ENCODE measurements at places on chromosomes 4 and X.

- DNase-seq = no peak
These were observed 465 bp downstream of the HAUS7 start for GRCh38 chrX:153469811-153470410.

DNA sequence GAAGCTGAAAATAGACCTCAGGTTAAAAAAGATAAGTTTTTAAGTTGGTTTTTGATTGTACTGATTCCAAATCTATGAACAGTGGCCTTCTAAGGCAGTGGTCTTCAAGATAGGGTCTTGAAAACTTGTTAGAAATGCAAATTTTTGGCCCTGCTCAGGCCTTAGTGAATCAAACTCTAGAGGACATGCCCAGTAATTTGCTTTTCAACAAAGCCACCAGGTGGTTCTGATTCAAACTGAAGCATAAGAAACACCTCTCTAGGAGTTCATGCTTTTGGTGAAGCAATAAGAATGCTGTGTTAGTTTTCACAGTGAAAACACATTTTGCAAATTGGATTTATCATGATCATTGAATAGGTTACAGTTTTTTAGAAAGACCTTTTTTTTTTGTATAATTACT, 1849.4 kb upstream of the AGA start:
- no peak for DNase-seq

GRCh38 chr4:13515268-13515667, 29.0 kb downstream of the NKX3-2 start:
- no peak for DNase-seq

DNA sequence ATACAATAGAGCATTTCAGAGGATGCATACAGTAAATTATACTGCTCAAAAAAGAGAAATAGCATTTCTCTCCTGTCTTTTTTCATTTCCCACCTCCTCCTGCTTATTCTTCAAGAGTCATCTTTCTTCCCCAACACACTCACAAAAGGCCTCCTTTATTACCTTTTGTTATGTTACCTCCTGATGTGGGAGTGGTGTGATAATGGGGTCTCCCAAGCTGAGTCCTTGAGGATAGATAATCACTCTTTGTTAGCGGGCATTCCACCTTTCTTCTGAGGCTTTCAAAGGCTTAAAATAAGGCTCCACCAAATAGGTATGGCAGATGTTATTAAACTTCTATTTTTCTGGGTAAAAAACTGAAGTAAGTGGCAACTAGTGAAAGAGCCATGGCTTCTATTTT, 159.8 kb downstream of the CPEB2 start:
- no peak for DNase-seq

DNA sequence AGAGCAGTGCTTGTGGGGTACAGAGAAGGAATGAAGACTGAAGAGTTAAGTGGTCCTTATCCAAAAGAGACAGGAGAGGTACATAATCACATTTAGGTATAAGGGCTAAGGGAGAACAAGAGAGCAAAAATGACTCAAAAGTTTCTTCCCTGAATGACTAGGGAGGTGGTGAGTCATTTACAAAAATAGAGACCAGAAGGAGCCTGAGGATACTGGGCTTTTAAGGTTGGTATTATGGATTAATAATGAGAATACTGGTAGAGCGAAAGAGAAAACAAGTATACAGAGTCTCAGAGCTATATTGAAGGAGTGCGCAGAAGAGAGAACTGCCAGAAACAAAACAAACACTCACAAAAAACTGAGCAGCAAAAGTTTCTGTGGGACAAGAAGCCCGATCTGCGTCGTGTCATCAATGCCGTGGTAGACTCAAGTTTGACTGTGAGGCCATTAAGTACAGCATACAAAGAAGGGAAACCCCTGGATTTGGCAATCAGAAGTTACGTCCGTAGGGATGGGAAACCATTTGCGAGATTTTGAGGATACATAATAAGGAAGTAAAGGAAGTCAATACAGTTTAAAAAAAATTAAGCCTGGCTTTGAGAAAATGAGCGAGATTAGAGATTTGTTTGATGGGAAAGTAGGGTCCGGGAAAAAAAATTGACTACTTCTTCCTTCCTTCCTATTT, 129.1 kb upstream of the STIM2 start:
- DNase-seq = no peak

DNA sequence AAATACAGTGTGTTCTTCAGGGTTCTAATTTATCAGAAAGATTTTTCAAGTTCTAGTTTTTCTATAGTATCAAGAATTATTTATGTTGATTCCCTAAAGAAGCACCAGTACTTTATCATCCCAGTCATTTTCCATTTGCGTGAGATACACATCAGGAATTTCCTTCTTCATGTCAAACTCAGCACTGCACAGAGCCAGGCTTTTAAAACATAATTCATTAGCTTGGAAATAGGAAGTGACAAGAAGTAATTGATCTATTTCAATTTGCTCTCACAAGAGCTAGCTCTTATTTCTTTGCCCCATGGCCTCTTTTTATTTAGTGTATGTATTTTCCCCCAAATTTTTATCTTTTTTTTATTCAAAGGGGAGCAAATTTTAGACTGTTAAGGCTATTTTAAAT, 13.0 kb upstream of the SLC10A4 start:
- DNase-seq = no peak

GRCh38 chrX:119648421-119648775, 42.2 kb upstream of the NKRF start:
- DNase-seq = no peak

GRCh38 chrX:114924856-114925255, 92.6 kb downstream of the IL13RA2 start:
- no peak for DNase-seq

DNA sequence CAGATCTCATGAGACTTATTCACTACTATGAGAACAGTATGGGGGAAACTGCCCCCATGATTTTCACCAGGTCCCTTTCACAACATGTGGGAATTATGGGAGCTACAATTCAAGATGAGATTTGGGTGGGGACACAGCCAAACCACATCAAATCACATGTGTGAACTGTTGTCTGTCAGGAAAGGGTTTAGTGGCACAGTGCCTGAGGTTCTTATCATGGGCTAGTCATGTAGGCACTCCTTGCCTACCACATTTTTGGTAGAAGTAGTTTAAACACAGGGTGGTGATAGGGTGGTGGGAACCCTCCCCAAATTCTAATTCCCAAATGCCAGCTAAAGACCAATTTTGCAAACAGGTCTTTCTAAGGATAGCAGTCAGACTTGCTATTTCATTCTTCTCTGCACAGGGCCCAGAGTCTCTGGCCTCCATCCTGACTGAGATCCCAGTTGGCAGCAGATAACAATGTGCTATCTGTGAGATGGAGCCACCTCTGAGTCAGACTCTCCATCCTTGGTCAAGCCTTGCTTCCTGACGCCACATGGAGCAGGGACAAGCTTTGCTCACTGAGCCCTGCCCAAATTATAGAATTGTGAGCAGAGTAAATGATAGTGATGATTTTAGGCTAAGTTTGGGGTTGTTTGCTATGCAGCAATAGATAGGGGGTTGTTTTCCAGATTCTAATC, 33.5 kb upstream of the SETD7 start:
- no peak for DNase-seq

- no peak for DNase-seq
These were observed 32.3 kb downstream of the CYBB start for GRCh38 chrX:37812110-37812509.

DNA sequence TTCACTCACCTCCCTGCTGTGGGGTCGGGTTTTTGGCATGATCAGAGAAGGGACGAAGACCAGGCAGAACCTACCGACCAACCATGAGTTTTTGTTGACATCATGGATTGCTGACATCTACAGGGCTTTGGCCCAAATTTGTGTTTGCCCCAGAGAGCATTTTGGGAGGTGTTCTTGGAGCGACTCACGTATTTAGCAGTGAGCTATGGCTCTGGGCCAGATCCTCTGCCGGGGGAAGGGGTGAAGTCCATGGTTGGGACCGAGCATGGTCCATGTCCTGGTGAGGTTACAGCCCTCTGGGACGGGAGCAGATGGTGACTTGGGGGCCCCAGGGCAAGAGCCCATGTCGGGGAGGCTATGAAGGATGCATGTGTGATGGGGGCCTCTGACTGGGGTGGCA, 17.4 kb downstream of the SORCS2 start:
- DNase-seq = no peak

GRCh38 chr4:72935462-72935861, 134.1 kb downstream of the COX18 start:
- DNase-seq = no peak

DNA sequence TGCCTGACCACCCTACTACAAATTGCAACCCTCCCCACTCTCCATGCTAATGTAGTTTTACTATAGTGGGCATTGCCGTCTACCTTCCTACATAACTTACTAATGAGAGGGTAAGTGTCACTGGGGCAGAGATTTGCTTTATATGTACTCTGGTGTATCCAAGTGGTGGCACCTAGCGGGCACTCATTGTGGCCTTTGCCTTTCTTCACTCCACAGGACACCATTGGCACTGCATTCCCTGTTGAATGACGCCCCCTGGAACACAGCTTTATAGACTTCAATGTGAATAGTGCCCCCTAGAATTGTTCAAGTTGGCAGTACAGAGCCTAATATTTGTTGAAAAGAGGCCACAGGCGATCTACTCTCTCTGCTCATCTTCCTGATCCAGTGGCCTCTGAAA, 215.8 kb downstream of the MID1IP1 start:
- DNase-seq = no peak

DNA sequence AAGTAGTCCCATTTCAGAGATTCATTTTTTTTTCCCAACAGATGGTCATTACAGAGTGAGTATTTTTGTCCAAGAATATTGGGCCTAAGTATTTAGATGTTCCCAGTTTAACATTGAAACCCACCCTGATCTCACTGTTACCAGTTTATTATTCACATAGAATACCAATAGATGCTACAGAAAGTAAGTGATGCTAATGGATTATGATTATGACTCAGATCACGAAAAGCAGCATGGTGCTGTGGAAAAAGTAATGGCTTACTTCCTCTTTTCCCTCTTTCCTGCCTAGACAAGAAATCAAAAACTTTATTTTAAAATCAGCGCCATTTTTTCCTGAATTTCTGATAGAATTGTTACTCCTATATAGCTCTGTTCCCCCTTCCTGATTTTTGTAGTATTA, 51.9 kb downstream of the GSPT2 start:
- DNase-seq = no peak

GRCh38 chrX:86714441-86714840, 566.2 kb downstream of the DACH2 start:
- no peak for DNase-seq

GRCh38 chr4:28179126-28179525, 1318.5 kb downstream of the STIM2 start:
- no peak for DNase-seq

DNA sequence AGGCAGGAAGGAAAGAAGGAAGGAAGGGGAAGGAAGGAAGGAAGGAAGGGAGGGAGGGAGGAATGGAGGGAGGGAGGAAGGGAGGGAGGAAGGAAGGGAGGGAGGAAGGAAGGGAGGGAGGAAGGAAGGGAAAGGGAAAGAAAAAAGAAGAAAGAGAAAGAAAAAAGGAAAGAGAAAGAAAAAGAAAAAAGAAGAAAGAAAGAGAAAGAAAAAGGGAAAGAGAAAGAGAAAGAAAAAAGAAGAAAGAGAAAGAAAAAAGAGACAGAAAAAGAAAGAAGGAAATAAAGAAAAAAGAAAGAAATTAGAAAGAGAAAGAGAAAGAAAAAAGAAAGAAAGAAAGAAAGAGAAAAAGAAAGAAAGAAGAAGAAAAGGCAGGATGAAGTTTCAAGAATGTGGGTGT, 15.0 kb upstream of the NHSL2 start:
- no peak for DNase-seq

DNA sequence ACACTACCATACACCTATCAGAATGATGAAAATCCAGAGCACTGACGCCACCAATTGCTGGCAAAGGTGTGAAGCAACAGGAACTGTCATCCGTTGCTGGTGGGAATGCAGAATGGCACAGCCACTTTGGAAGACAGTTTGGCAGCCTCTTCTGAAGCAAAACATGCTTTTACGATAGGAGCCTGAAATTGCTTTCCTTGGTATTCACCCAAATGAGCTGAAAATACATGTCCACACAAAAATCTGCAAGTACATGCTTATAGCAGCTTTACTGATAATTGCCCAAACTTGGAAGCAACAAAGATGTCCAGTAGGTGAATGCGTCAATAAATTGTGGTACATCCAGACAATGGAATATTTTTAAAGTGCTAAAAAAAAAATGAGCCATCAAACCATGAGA, 322.8 kb upstream of the FAT1 start:
- DNase-seq = no peak

GRCh38 chr4:114780205-114780604, 181.6 kb downstream of the UGT8 start:
- peak; percentile 15 for DNase-seq

DNA sequence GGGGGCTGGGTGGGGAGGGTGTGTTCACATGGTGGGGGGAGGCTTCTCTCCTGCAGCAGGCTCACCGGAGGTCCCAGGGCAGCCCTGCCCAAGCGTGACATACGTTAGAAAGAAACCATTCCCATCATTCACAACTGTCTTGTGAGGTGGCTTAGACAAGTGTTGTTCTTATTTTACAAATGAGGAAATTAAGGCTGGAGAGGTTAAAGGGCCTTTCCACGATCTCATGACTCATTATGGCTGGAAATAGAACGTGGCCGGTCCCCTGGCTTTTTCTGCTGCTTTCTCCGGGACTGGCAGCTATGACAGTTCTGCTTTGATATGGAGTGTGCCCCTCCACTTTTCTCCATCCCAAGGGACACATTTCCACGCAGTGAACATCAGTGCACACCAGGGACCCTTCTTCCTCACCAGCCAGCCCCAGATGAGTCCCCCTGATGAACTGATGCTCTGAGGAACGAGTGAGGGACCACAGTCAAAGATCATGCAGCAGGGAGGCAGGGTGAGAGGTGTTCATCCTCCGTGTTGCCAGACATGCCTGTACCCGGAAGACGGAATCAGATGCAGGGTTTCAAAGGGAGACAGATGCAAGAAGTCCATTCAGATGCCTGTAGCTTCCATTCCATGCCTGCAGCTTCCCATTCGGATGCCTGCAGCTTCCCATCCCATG, 64.0 kb upstream of the ACSL1 start:
- no peak for DNase-seq

DNA sequence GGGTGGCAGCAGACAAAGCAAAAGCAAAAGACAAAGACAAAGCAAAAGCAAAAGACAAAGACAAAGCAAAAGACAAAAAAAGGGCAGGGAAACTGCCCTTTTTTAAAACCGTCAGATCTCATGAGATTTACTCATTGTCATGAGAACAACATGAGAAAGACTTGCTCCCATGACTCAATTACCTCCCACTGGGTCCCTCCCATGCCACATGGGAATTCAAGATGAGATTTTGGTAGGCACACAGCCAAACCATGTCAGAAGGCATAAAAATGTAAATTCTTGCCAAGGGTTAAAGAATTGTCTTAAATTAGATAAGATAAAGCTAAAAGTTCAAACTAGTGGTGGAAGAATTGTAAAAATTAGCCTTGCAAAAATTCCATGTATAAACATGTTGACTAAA, 419.7 kb downstream of the TRAM1L1 start:
- DNase-seq = no peak
